Caco-2 (cell line): ENCODE measurements at places on chromosomes 11 and 22. TPM values are rescaled to one million over a fixed set of nuclear protein-coding genes. Genes with fewer than 3 reads are reported as not detected.

The TANGO2 gene
- total RNA-seq: 23.9 and 26.6 TPM in 2 replicates

DNA sequence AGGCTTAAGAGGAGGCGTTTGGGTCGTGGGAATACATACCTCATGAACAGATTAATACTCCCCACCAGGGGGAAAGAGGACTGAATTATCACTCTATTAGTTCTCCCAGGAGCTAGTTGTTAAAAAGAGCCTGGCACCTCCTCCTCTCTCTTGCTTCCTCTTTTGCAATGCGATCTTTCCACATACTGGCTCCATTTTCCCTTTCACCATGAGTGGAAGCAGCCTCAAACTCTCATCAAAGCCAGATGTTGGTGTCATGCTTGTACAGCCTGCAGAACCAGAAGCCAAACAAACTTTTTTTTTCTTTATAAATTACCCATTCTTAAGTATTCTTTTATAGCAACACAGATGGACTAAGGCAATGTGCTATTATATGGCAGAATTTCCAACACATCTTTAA is 258.5 kb downstream of the FAM76B start:
- no peak for DNase-seq

The SIK3 gene
- 65.7 and 69.4 TPM in 2 replicates for total RNA-seq

The LINC01488 gene
- 0.12 TPM in 1 of 2 replicates, not detected in the other for total RNA-seq

DNA sequence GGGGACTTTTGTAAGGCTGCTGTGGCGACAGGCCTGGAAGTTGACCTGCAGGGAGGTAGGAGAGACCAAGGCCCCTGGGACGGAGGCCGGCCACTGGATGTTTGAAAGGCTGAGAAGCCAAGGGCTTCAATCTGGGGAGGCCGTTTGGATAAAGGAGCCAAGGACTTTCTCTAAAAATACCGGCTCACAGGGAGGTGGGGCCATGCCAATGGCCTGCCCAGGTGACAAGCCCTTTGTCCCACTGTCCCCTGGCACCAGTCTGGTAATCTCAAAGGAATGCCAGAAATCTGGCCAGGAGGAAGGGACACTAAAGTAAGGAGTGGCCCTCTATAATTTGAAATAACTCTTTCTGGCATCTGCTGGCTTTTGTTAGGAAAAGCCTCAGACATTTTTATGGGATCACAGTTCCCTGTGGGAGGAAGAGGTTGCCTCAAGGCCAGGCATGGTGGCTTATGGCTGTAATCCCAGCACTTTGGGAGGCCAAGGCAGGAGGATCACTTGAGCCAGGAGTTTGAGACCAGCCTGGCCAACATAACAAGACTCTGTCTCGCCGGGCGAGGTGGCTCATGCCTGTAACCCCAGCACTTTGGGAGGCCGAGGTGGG is 1.9 kb upstream of the CHKA start:
- peak; percentile 77 for DNase-seq

The PPARA gene
- total RNA-seq: 13.4 and 15.9 TPM in 2 replicates

- DNase-seq: no peak
Observed at GRCh38 chr11:61082062-61082870, 20.0 kb upstream of the CD5 start.

DNA sequence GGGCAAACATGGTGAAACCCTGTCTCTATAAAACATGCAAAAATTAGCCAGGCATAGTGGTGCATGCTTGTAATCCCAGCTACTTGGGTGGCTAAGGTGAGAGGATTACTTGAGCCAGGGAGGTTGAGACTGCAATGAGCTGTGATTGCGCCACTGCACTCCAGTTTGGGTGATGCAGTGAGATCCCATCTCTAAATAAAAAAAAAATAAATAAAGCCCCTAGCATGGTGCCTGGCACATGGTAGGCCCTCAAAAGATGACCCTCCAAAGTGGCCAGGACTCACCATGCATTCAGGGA is 74.6 kb downstream of the PTPRJ start:
- no peak for DNase-seq

The CD151 gene
- total RNA-seq: 268 and 302 TPM in 2 replicates

DNA sequence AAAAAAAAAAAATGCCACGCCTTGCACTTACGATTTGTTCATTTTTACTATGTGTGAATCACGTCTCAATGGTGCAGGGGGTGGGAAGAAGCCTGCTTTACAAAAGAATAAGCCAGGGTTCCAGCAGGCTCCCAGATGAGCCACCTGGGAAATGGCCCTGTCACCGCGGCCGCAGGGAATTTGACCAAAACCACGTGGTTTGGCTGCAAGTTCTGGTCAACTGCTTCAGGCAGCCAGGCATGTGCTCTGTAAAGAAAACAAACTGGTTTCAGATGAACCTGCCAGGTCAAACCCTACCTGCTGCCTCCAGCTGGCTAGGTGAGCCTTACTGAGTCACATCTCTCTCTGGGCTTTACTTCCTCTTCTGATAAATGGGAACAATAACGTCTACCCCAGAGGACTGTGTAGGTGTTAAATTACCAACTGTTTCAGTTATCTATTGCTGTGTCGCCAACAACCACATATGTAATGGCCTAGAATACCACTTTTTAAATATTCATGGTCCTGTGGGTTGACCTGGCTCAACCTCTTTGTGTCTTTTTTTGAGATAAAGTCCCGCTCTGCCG is 30.5 kb upstream of the GCAT start:
- DNase-seq: peak; percentile 70

- DNase-seq: no peak
Observed at GRCh38 chr11:12137005-12137690, 26.8 kb downstream of the MICAL2 start.
